Fibroblast of skin of right biceps (primary cell): ENCODE measurements at places on chromosomes 5 and 9.
A peak's percentile ranks its signal among the peaks of the same experiment; 100 is the strongest.

DNA sequence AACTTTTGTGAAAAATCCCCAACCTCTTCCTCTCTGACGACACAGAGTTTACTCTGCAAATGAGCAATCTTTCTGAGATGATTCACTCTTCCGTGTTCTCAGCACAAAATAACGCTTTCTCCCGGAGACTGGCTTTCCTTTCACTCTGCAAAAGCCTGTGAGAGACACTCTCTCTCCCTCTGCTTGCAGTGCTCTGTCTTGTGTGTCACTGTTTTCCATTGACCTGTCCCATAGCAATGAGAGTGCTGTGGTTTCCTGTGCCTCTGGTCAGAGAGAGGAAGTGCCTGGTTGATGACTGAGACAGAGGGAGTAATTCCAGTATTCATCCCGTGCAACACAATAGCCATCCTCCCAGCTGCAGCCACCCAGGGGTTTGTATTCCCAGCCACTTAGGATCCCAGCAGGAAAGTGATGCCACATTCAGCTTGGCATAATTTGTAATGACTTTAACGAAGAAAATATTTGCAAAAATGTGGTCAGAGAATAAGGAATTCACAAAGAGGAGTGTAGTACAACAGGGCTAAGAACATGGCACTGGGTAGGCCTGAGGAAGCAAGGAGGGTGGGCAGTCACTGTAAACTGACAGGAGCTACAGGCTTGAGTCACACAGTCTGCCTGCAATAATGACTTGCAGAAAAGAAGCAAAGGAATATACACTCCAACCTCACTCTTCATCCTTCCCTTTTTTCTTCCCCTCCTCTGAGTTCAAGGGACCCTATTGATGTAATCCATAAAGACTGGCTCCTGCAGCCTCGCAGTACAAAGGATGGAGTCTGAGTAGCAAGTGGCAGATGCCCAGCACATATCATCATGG, 463.5 kb upstream of the RGMB start:
- DNase-seq, result peak; percentile 100

DNA sequence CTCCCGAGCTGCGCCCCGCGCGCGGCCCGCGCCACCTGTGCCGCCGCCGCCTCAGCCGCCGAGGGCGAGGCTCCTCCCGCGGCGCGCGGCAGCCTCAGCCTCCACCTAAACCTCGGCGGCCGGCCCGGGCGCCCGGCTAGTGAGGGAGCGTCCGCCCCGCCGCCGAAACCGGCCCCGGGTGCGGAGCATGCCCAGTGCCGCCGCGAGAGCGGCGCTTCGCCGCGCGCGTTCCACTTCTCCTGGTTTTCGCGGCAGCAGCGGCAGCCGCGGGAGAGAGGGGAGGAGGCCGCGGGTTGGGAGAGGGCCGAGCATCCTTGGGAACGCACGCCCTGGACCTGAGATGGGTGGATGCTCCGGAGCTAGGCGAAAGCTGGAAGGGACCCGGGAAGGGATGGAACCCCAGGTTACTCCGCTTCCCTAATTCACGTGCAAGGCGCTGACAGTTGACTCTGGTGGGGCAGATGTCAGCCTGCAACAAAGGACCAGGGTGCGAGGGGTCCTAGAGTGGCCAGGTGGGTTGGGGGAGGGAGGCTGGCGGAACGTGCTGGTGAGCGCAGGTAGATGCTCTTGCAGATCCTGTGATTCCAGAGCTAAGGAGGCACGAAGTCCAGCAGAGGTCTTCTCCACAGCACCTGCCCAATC, at the start of gene CTNND2:
TSS of gene CTNND2 (minus strand) at position 182 of the 642 bp plus-strand sequence. CDS start 593 bp downstream, outside the sequence.
- peak; percentile 25 for DNase-seq

DNA sequence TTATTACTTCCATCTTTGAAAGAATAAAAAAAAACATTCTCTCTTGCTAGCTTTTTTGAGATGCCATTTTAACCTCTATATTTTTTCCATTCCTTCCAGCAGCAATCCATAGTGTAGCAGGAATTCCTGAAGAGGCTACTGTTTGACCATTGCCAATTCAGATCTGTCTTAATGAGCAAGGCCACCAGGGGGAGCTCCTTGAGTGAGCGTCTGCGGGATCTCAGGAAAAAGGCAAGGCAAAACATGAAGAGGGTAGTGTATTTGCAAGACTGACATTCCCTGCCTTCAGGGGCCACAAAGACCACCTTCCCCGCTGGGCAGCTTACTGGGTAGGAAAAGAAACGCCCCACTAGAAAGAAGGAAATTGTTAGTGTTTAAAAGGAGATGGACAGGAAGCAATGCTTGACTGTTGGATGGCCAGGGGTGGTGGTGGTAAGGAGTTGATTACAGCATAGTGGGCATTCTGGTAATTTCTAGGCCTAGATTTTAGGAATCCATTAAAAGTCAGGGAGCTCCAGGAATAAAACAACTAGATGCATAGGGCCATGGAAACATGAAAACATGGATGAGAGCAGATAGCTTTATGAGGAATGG, 206.6 kb upstream of the HAPLN1 start:
- DNase-seq, result peak; percentile 79

DNA sequence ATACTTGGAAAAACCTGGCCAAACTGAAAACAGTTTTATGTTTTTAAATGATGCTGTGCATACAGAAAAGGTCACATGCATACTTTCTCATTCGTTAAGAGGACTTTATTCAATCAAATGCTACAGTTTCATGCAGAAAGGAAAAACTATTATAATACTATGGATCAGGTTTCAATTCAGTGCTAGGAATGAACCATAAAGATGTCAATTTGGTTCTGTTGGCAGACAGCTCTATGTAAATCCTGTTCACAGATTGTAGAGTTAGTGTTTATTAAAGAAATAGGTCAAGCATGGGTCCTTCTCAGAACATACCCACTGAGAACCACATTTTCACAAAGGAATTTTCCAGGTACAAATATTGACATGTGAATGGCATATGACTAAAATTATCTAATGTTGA, 57.1 kb downstream of the RETREG1 start:
- DNase-seq, result no peak

DNA sequence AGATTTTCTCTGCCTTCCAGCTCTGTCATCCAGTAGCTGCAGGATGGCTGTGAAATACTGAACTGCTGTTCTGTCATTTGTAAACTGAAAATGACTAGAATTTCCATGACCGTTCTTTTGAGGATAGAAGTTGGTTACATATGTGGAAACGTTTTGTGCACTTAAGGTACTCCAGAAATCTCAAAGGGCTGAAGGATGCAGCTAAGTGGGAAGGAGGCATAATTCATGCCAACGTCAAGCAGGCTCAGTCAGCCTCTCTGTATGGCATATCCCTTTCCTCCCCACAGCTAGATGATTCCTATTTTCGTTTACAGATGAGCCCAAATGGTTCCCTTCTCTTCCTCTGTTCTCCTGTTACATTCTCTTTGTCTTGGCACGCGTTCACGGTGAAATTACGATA, 257.6 kb downstream of the FBXL7 start:
- no peak for DNase-seq

DNA sequence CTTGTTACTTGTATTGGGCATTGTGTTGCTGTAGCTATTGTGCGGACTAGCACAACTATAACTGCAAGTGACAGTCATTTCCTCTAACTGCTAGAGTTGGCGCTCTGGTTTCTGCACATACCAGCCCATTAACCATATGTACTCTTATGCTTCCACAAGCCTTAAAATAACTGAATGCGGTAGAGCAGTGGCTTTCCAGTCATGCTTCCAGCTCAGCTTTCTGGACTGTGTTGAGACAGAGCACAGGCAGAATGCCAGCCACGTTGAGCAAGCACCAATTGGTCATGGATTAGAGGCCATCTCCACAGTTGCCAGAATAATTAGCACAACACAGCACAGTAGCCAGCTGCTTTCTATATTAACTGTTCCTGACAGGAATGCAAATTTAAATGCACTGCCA, 12.2 kb downstream of the INVS start:
- peak; percentile 98 for DNase-seq

- no peak for DNase-seq
Measured at GRCh38 chr5:159026781-159027180, 72.9 kb downstream of the EBF1 start.

DNA sequence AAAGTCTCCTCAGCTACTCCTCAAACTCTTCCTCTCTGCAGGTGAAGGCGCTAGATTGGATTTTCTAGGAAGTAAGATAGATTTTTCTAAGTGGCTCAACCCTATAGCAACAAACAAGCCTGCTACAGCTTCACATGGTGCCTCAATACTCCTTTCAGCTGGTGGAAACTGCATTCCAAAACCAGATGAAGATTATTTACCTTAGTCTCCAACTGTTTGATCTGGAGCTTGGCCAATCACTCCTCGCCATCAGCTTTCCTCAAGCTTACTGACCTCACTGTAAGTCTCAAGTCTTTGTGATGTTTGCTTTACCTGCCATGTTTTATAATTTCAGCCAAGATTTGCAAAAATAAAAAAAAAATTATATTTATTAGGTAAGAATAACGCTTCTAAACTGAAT, 622.4 kb downstream of the CHSY3 start:
- DNase-seq, result peak; percentile 52

DNA sequence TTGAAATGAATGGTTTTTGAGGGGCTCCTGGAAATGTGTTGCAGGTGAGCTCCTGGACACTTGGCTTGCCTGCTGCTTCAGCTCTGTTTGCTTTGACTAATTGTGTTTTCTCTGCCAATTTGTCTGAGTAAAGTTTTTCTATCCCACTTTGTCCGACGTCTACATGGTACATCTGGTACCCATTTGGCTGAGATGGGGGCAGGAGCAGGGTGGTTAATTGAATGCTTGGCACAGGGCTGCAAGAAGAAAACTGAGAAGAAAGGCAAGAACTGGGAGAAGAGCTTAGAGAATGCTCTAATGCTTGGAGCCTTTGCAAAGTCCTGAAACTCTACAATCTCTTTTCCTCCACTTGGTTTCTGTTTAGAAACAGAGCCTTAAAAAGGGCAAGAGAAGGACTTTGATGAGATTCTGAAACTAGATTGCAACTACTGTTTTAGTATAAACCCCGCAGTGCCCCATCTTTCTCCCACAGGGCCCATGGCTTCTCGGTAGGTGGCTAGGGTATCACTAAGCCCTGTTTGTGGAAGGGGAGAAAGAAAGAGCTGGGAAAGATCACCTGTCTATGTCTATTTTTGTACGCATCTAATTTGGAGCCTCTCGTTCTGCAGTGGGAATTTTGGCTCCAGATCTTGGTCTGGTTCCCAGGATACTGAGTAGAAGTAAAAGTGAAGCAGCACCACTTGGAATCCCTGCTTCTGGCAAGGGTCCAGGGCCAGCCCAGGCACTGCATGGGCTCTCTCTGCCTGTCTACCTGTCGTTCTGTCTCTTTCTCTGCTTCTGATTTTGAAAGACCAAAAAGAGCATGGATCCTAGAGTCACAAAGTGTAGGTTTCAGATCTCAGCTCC, 214.4 kb downstream of the SEMA6A start:
- peak; percentile 8 for DNase-seq

DNA sequence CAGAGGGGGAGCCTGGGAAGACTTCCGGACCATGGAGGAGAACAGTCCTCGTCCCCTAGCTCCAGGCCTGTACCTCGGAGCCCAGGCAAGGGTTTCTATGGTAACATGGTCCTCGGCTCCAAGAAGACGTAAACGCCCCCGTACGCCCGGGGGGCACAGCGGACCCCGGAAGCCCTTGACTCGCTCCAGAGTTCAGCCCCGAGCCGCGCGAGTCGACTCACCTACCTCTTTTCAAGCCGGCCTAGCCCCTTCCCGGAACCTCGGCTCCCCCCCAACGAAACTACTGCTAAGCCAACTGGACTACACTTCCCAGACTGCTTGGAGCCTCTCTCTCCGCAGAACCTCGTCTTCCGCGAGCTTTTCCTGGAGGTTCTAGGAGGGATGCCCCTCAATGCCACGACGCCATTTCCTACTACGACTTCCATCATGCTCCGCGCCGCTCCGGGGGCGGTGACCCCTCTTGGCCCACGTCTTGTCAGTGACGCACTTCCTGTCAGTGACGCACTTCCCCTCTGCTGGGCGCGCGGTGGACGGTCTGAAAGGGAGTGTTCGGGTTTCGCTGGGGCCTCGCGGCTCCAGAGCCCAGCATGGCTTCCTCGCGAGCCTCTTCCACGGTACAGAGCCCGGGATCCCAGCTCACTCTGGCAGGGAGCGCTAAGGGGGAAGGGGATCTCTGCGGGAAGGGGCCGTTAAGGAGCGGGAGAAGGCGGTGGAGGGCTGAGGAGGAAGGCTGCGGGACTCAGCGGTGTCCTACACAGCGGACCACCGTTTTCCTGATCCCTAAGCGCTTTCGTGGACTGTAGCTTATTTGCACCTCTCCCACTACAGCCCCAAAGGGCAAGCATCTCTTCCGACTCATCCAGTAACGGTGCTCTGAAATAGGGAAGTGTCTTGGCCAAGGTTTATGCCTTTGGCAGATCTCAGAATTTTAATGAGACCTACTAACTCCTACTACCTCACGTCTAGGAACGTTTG, at the start of the genes CDC26 and PRPF4:
TSS of gene CDC26 (minus strand) at position 416 of the 975 bp plus-strand sequence. CDS start 3,065 bp downstream, outside the sequence.
TSS of gene PRPF4 (plus strand) at position 502 of the 975 bp plus-strand sequence. CDS start at position 588, 86 bp downstream.
- peak; percentile 99 for DNase-seq

DNA sequence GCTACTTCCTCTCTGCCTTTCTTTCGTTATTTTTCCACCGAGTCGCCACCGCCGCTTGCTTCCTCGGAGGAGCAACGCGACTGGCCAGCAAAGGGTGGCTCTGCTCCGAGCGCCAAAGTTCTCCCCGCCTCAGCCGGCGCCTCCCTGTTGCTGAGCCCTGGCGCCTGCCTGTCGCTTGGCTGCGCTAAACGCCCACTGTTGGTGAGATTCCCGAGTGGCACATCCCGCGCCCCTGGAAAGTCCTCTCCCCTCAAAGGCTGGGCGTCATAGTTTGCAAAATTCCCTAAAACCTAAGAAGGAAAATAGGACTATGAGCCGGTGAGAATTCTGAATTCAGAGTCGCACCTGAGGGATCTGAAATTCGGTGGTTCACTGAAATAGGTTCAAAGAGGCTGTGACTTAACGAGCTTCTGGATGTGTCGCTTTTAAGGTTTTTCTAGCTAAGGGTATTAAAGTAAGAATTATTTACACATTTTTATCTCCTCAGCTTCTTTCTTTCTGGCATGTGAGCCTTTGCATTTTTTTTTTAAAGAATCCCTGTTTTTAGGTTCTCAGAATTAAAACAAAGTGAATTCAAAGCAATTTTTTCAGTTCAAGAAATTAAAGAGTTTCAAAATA, at the start of gene GRIN3A:
TSS of gene GRIN3A (minus strand) at position 82 of the 618 bp plus-strand sequence. CDS start 668 bp downstream, outside the sequence.
- DNase-seq, result peak; percentile 10

GRCh38 chr5:65768723-65769346, 46.8 kb downstream of the NLN start:
- no peak for DNase-seq

GRCh38 chr9:93154293-93154903, 20.3 kb upstream of the NINJ1 start:
- peak; percentile 4 for DNase-seq

GRCh38 chr5:76582230-76583162, 40.7 kb downstream of the F2RL2 start:
- peak; percentile 71 for DNase-seq

DNA sequence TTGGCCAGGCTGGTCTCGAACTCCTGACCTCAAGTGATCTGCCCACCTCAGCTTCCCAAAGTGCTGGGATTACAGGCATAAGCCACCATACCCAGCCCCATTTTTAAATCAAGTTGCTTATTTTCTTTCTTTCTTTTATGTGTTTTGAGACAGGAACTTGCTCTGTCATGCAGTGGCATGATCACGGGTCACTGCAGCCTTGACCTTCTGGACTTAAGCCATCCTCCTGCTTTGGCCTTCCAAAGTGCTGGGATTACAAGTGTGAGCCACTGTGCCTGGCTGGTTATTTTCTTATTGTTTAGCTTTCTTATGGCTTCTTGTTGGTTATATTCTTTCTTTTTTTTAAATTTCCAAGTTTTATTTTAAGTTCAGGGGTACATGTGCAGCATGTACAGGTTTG, 79.7 kb upstream of the C5orf63 start:
- DNase-seq, result no peak

GRCh38 chr9:5436441-5436840, 1.3 kb downstream of the PLGRKT start:
- DNase-seq, result no peak

GRCh38 chr5:164210491-164210890, 705.1 kb downstream of the MAT2B start:
- no peak for DNase-seq
